Vein endothelial cell (primary cell): ENCODE measurements at places on chromosomes 13 and 19. TPM values are rescaled to one million over a fixed set of nuclear protein-coding genes. Genes with fewer than 3 reads are reported as not detected.

ZNF57 gene
- total RNA-seq = 3.9 and 5.5 TPM in 2 replicates

ZNF415 gene
- total RNA-seq = 2.3 and 2.7 TPM in 2 replicates

KLK3 gene
- not detected in 2 replicates for total RNA-seq

HRC gene
- not detected in 2 replicates for total RNA-seq

TMEM255B gene
- 24.8 and 36.1 TPM in 2 replicates for total RNA-seq

ZNF582 gene
- total RNA-seq = 2.2 and 2.3 TPM in 2 replicates

MBD3L3 gene
- total RNA-seq = not detected in 2 replicates

KCNJ14 gene
- total RNA-seq = 0.33 and 0.76 TPM in 2 replicates

OR7D2 gene
- total RNA-seq = not detected in 2 replicates

ATP13A1 gene
- 49.3 and 72.5 TPM in 2 replicates for total RNA-seq

ODAD3 gene
- 0.19 TPM in 1 of 2 replicates, not detected in the other for total RNA-seq

C19orf85 gene
- total RNA-seq = not detected in 2 replicates

ZNF490 gene
- 7.2 and 9.9 TPM in 2 replicates for total RNA-seq

CNFN gene
- 0.65 TPM in 1 of 2 replicates, not detected in the other for total RNA-seq

CKAP2 gene
- 26.1 and 43.6 TPM in 2 replicates for total RNA-seq

PRR19 gene
- total RNA-seq = 0.67 and 0.98 TPM in 2 replicates

CERS1 gene
- total RNA-seq = 2.3 and 3.9 TPM in 2 replicates
